Activated CD8-positive, alpha-beta memory T cell treated with anti-CD3 and anti-CD28 coated beads, Interleukin-2, amount 10 ng/mL, durations not matched to agents 7 days and 5 days (primary cell): ENCODE measurements at places on chromosomes 5 and 9.

DNA sequence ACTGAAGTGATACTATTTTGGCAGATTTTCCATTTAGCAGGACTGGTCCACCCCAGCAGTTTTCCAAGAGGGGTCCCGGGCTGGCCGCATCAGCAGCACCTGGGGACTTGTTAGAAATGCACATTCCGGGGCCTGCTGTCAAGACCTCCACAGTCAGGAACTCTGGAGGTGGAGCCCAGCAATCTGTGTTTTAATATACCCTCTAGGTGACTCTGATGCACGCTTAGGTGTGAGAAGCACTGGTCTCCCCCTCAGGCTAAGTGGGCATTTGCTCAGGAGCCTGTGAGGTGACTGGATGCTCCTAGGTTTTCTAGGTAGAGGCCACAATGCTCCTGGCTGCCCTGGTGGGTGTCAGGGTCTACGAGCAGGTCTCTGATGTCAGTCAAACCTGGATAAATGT is 81.7 kb downstream of the DCP2 start:
- DNase-seq: no peak

DNA sequence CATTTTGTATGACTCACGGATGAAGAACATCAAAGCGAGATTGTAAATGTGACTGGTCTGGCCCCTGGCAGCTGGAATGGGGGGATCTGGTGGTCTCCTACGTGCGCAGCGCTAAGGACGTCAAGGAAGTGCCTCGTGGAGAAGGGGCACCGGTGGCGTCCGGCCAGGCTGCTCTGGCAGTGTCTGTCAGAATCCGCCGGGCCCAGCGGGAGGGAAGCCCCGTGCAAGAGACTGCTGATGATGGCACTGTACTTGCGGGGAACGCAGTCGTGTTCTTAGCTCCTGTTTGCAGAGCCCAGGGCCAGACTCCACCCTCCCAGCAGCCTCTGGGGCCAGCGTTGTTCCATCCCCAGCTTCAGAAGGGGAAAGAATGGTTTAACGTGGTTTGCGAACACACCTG is 75.5 kb downstream of the COL5A1 start:
- DNase-seq: no peak

DNA sequence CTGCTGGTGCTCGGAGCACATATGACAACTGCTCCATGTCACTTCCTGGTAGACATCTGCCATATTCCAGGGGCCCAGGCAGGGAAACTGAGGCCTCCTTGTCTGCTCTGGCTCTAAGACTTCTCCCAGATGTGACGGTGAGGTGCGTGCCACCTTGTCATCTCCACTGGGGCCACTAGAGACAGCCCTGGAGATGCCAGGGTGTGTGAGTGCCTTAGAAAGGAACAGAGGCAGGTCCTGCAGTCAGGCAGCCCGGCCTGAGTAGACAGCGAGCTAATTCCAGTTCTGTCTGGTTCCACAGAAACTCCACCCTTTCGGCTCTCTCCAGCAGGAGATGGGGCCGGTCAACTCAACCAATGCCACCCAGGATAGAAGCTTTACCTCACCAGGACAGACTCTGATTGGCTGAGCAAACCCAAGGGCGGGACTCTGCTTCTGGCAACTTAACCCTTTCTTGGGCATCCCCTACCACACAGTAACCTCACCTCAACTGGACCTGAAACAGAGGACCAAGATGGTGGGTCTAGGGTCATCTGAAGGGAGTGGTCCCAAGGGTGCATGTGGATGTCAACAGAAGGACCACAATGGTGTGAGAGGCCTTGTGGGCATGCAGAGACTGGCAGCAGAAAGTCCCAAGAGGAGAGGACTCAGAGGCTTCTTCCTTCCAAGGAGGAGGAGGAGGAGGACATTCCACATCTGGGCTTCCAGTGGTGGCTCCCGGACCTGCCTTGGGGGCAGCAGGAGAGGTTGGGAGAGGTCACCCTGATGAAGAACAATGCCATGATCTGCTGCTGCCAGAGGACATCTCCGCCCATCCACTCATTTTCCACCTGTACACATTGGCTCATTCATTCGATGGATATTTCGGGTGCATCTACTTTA is 77.7 kb downstream of the RGS3 start:
- DNase-seq: no peak

DNA sequence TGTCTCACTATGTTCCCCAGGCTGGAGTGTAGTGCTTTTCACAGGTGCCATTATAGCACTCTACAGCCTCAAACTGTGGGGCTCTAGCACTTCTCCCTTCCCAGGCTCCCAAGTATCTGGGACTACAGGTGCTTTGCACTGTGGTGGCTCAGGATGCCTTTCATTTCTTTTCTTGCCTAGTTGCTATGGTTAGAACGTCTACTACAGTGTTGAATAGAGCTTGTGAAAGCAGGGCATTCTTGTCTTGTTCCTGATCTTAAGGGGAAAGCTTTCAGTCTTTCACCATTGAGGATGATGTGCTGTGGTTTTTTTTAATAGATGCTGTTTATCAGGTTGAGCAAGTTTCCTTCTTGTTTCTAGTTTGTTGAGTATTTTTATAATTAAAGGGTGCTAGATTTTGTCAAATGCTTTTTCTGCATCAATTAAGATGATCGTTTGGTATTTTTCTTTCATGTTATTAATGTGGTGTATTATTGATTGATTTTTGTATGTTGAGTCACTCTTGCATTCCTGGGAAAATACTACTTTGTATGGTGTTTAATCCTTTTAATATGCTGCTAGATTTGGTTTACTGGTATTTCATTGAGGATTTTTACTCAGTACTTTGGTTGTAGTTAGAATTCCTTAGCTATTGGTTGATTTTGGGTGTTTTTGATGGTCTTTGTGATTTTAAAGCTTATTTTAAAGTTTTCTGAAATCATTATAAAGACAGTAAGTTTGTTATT is 35.6 kb downstream of the GPBP1 start:
- DNase-seq: no peak

DNA sequence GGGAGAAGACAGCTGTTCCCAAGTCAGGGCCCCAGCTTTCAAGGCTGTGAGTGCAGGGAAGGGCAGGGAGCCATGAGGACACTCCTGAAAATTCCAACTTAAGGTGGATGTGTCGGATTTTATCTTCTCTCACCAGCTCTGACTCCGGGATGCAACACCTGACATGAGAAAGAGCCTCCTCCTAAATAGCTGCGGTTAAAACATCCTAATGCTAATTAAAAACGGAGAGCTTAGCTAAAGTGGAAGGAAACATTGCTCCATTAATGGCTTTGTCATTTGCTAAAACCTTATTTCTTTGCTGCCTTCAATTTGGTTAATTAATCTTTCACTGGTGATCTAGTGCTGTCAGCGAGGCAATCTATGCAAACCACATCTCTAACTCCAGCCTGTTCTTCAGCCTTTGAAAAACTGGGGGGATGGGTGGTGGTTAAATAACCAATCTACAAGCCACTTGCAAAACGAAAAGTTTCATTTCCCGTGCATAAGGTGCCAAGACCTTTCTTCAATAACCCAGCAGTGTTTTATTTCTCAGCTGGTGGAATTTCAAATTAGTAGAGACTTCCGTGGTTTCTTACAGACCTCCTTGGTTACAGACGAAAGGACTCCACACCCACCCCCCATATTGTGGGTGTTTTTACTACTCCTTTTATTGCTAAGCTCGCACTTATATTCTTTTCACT is 379.6 kb downstream of the MLLT3 start:
- peak; percentile 78 for DNase-seq

GRCh38 chr9:133960568-133961129 is 31.5 kb downstream of the VAV2 start:
- DNase-seq: no peak

DNA sequence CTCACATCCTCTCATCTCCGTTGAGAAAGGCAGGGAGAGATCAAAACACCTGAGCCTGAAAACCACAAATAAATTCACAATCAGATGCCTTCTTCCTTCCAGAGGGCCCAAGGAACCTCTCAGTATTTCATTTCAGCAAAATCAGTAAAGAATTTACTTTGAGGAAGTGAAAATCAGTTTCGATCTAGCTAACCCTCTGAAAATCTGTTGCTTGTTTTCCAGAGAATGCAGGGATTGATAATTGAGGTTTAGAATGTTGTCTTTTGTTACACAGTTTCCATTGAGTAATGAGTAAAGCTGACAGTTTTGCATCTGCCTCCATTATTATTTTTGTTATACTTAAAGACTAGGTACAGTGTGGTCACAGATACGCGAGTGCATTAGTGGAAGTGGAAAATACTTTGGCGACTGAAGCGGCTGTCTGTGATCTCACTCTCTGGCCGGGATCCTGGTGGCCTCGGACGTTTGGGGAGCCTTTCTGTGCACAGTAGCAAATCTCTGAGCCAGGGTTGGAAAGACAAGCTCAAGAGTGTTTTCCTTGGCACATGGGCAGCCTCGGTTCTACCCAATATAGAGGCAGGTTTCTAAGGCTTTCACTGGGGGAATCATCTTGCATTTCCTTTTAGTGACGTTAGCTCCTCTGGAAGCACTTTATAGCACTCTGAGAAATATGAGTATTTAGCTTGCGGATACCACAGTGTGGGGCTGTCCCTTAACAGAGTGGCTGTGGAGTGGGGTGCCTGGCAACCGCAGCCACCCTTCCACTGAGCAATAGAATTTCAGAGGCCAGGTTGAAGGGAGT is 32.2 kb upstream of the ANGPTL2 start:
- peak; percentile 41 for DNase-seq

GRCh38 chr9:25224996-25225395 is 453.2 kb downstream of the TUSC1 start:
- no peak for DNase-seq

GRCh38 chr5:27402828-27403227 is 364.4 kb upstream of the CDH9 start:
- no peak for DNase-seq

DNA sequence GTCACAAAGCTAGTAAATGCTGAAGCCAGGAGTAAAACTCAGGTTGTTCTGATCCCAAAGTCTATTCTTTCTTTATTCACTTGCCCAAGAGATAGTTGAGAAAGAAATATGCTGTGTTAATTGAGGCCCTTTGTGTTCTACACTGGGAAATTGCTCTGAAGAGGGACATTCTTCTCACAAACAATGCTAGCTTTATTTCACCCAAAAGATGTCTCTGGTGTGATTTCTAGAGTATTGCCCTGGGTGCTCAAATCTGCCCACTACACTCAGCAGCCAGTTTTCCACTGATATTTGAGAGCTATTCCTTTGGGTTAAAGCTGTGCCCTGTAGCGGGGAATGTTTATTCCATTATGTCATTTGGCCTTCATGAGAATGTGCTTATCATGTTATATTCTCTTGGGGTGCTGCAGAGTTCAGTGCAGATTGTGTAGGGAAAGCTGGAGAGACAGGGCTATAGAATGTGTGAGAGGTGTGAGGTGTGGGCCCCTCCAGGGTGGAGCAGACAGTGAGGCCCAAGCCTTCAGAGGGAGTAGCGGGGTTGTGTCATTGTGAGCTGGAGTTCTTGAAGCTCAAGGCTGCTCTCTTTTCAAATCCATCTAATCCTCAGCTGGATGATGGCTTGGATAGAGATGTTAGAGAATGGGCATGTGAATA is 21.0 kb upstream of the C5orf63 start:
- no peak for DNase-seq

GRCh38 chr5:88756953-88757352 is 126.0 kb downstream of the MEF2C start:
- no peak for DNase-seq

- DNase-seq: no peak
Observed at GRCh38 chr5:36494841-36495601, 111.4 kb upstream of the SLC1A3 start.

GRCh38 chr5:98913911-98914310 is 14.9 kb downstream of the CHD1 start:
- DNase-seq: no peak

DNA sequence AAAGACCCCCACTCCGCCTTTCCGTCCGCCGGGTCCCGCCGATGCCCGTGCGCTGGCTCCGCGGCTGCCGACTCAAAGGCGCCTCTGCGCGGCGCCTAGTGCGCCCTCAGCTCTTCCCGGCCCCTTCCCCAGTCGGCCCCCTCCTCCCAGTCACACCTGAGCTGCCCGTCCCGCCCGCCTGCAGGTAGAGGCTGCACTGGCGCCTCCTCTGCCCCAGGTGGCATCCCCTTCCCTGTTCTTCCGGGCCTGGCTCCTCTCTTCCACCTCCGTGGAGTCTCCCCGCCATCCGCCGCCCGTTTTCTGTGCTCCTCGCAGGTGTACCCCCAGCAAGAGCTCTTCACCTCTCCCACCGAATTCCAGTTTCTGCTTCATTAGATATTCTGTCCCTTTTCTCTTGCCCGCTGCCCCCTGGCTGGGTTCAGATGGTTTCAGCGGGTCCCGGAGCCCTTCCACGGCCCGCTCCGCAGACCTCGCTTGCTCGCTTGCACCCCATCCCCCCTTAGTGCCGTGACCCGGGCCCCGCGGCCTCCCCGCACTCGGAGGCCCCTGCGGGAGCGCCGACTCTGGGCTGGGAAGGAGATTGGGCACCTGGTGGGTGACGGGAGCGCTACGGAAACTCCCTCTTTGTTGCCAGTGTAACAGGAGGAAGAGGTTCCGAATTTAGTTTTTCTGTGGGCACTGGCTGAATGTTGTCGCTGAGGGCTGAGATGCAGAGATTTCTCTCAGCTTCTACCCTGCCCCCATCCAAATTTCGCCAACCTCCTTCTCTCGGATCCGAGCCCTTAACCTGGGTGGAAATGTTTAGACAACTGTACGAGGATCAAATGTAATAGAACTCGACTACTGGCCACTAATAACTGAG is 809 bp downstream of the SLC44A1 start:
- DNase-seq: peak; percentile 50

GRCh38 chr9:68742333-68742730 is 37.3 kb downstream of the PIP5K1B start:
- DNase-seq: no peak

GRCh38 chr5:36965179-36965578 is 88.6 kb downstream of the NIPBL start:
- DNase-seq: no peak

DNA sequence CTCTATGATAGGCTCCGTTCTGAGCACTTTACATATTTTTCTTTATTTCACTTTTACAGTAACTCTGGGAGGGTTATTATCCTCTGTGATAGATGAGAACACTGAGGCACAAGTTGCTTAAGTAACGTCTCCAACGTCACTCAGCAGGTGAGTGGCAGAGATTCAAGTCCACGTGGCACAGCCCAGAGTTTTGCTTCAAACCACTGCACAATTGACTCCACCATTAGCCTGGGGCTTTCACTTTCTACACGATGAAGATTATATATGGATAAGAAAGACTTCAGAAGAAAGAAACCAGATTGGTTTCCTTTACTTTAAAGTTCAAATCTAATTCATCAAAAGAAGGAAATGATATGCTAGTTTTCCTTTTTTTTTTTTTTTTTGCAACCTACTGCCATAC is 245.9 kb downstream of the SYK start:
- peak; percentile 79 for DNase-seq
